Stimulated activated memory B cell treated with anti-CD40 and anti-IgM and Interleukin-4, amounts not matched to agents 10 μg/mL and 1 μg/mL and 100 μg/mL, for 72 hours (primary cell): ENCODE measurements at places on chromosomes 7 and 10.

DNA sequence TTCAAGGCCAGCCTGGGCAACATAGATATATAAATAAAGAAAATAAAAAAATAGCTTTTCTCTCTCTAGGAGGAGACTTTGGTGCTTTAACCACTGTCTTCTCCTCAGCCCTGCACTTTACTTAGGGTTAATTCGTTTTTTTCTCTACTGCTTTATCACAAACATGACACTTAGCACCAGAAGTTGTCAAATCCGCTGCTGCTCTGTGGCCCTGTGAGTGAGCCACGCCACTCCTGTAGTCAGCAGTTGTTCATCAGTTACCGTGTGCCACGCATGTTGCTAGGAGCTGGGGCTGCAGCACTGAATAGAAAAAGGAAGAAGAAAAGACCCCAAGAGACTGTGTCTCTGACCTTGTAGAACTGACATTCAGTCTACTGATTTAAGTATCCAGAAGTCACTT, 232.6 kb downstream of the CELF2 start:
- no peak for ATAC-seq
- H3K4me1 ChIP-seq, result peaks cover 42% of the 10 kb centered on the region
- H3K36me3 ChIP-seq, result peaks cover 48% of the 10 kb centered on the region
- peak overlapping the region; percentile 58 for H3K27ac ChIP-seq
- H3K4me3 ChIP-seq, result no peak overlapping the region

DNA sequence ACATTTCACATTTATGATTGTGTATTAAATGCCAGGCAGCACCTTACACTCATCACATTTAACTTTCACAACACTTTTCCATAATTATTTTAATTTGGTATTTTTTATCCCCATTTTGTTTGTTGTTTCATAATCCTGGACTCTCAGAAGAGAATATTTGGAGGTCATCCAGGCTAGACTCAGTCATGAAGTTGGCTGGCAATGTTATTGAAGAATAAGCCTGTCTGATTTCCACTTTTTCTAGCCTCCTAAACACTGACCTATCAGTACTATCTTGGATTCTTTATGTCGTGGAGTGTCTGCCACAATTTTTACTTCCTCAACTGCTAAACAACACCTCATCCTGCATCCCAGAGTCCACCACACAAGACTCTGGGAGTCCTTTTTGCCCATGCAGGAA, 372.3 kb upstream of the NRP1 start:
- H3K27ac ChIP-seq, result no peak overlapping the region
- no peaks in the 10 kb centered on the region for H3K36me3 ChIP-seq
- H3K4me1 ChIP-seq, result no peaks in the 10 kb centered on the region
- H3K27me3 ChIP-seq, result no peaks in the 10 kb centered on the region
- no peak overlapping the region for H3K4me3 ChIP-seq

DNA sequence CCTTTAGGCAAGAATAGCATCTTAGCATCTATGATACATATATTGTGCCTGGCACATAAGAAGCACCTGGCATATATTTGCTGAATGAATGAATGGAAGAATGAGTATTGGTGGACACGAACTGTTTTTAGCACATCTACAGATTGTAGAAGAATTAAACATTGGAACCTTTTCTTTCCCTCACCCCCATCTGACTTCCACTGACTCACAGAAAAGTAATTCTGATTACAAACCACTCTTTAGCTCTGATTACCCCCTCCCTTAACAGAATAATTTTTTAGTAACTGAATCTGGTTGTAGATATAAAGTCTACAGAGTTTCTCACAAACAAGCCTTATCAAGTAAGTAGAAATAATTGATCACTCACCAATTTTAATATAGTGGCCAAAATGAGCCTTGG, 31.9 kb downstream of the SLC26A4 start:
- no peaks in the 10 kb centered on the region for H3K27me3 ChIP-seq
- no peak overlapping the region for H3K27ac ChIP-seq
- H3K4me1 ChIP-seq, result no peaks in the 10 kb centered on the region
- H3K4me3 ChIP-seq, result no peak overlapping the region

- ATAC-seq, result no peak
- no peaks in the 10 kb centered on the region for H3K4me1 ChIP-seq
Observed at GRCh38 chr7:108653526-108653925, 83.9 kb downstream of the DNAJB9 start.

- H3K27me3 ChIP-seq, result no peaks in the 10 kb centered on the region
- ATAC-seq, result no peak
- H3K4me3 ChIP-seq, result no peak overlapping the region
- no peak overlapping the region for H3K27ac ChIP-seq
Observed at GRCh38 chr7:139660317-139661042, 117.3 kb downstream of the HIPK2 start.

DNA sequence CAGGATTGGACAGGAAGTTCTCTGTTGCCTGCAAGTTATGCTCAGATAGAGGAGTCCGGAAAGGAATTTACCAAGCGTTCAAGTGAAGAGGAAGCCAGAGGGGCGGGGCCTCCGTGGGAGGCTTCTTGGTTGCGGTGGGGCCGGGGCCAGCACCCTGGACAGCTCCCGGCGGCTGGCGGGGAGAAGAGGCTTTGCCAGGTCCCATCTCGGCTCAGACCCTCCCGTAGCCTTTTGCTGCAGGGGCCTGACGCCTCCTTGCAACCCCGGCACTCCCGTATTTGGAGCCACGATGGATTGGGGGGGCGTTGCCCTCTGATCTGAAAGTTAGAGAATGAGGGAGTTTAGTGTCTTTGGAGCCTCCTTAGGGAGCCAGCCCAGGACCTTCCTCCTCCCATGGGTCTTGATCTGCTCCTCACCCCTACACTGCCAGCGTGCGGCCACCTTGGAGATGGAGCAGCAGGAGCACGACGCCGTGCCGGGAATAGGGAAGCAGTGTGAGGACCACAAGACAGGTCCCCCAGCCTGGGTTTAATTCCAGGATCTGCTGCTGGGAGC, 3.1 kb upstream of the SLC18A3 start:
- H3K36me3 ChIP-seq, result peaks cover 6% of the 10 kb centered on the region
- peaks cover 16% of the 10 kb centered on the region for H3K4me1 ChIP-seq
- H3K4me3 ChIP-seq, result no peak overlapping the region
